ENCODE measurements at places on chromosomes 13 and 19.

GRCh38 chr19:51733742-51734522 lies 10.1 kb upstream of the HAS1 start:
- no peak for DNase-seq

- DNase-seq: no peak
These were observed 213.8 kb downstream of the DCLK1 start for GRCh38 chr13:35917252-35917941.

- DNase-seq: no peak
These were observed 21.0 kb upstream of the GRWD1 start for GRCh38 chr19:48424694-48425219.

DNA sequence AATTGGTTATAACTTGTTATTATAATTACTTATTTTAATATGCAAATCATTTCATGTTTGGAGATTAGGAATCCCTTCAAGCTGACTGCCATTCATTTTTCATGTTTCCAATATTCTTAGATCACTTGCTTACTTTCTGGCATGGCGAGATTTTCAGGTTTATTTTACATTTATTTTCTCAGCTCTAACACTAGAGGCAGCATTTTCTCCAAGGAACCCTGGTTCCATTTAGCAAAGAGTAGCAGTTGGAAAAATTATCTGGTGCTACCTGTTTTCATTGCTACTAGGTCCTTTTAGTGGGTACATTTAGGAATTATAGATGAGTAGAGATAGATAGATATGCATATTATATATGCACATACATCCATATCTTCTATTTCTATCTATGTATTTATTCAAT lies 90.9 kb upstream of the TRPC4 start:
- DNase-seq: no peak

DNA sequence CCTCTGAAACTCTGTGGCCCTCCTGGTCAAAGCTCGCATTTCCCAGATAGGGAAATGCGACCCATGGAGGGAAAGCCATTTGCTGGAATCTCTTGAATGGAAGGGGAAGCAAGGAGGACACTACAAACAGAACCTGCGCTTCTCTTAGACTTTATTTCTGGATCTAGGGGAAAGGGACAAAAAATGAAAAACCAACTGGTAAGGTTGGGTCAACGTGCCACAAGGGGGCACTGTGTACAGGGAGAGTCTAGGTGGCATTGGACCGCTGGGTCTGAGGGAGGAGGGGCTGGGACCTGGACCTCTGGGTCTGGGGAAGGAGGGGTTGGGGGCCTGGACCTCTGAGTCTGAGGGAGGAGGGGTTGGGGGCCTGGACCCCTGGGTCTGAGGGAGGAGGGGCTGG lies 5.0 kb downstream of the KLK4 start:
- DNase-seq: no peak

GRCh38 chr13:45198924-45199323 lies 1.9 kb downstream of the KCTD4 start:
- DNase-seq: no peak

DNA sequence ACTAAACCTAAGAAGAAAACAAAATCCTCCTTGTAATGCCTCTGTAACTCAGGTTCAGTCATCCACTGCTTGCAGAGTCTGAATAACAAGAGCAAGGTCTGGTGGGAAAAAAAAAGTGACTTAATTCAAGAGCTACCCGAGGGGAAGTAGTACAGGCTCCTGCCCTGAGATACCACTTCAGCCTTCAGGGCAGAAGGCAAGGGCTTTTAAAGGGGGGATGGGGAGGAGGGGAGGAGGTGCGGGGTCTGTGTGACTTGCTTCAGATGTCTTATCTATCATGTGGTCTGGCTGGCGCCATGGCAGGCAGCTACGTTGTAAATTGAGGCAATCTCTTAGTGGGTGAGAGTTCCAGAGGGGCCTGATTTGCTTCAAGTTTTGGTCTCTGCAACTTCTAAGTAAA lies 66.7 kb downstream of the LRRC63 start:
- DNase-seq: no peak

DNA sequence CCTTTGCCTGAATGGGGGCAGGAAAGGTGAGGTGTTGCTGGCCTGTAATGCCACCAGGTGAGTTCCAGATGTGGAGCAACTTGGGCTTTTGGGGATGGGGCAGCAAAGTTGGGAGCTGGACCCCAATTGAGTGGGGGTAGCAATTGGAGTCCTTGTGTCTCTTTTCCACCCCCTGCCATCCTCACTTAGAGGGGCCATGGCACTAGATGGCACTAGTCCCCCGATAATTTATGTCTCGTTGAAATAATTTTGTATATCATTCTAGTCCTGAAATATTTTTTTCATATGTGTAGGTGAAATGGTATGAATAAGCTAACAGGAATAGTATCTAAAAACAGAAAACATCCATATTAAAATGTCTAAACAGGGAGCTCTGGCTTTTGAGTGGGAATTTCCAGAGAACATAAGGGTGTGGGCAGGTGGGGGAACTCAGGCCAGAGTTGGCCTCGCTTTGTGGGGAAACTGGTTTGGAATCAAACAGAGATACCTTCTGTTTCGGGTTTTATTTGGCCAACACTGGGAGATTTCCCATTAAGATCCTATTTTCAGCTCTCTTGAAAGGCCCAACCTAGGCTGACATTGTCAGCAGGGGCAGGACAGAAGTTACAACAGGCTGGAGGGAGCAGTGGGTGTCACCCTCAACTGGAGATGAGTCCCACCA lies 3.4 kb downstream of the ZNF576 start:
- no peak for DNase-seq

GRCh38 chr13:28251466-28251865 lies 113.1 kb downstream of the PAN3 start:
- DNase-seq: no peak

DNA sequence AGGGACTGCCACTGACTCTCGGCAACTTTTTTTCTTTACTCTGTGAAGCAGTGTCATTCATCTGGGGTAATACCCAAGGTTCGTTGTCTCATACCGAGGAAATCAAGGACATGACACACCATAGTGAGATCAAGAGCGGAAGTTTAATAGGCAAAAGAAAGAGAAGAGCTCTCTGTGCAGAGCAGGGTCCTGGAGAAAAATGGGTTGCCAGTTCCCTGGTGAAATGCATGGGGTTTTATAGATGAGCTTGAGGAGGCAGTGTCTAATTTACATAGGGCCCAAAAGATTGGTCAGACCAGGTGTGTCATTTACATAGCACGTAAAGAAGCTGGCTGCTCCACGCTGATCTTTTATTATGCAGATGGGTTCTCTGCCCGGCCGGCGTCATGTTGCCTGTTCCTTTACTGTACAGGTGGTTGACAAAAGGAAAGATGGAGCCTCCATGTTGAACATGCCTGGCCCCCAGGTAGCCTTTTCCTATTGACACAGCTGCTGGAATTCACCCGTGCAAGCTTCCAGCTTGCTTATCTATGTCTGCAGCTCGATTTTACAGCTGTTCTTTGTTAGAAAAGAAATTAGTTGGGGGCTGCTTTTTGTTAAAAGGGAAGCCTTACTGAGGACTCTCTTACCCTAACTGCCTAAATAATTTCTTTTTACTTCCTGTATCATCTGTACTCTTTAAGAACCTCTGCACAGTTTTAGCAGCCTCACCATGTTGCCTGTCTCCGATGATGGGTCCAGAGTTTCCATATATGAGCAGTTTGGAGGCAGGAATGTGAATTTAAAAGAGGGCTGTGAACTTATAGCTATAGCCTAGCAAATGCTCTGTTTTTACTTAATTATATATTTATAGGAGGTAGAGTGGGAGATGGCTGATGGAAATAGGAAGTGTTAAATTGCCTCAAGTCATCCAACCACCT lies 98.0 kb upstream of the DIAPH3 start:
- no peak for DNase-seq
